BE2C (cell line): ENCODE measurements at places on chromosomes 7 and 10.

- DNase-seq = no peak
These were observed 32.6 kb downstream of the GRID1 start for GRCh38 chr10:86333826-86334487.

- DNase-seq = no peak
These were observed 61.8 kb upstream of the SP4 start for GRCh38 chr7:21365866-21366624.

- no peak for DNase-seq
These were observed 183.1 kb downstream of the CHN2 start for GRCh38 chr7:29377718-29378117.

DNA sequence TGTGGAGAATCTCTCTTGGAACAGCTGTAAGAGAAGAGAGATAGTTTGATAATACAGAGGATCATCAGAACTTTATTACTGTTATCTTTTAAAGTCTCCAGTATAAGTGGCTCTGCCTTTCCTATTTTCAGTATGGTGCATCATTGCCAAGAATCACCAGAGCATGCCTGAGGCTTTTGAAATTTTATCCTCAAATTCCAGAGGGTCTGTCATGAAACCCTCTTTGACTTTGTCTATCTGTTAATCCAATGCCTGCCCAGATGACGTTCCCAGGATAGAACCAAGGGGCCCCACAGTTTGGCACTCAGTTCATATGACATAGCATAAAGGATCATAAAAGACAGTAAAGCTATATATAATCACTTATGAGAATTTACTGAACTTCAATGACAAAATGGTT lies 35.3 kb upstream of the SEMA3C start:
- DNase-seq = no peak

DNA sequence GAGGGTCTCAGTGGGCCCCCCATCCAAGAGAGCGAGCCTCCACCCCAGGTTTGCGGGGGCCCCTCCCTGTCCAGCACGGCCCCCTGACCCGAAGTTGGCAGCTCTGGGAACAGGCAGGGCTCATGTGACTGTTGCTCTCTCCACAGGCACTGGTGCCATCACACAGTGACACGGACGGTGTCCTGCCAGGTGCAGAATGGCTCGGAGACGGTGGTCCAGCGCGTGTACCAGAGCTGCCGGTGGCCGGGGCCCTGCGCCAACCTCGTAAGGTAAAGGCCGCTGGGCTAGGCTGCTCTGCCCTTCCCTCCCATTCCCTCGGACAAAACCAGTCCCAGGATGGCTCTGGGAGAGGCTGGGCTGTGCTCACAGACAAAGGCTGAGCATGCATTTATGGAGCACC lies 57.2 kb downstream of the COL26A1 start:
- no peak for DNase-seq

- no peak for DNase-seq
These were observed 18.0 kb downstream of the CDCA7L start for GRCh38 chr7:21927693-21928092.

- no peak for DNase-seq
These were observed 7.6 kb upstream of the TMEM248 start for GRCh38 chr7:66913118-66914037.

GRCh38 chr7:66640802-66641525 lies 12.3 kb downstream of the KCTD7 start:
- no peak for DNase-seq

GRCh38 chr7:99143521-99143852 lies 421 bp downstream of the SMURF1 start:
- no peak for DNase-seq

DNA sequence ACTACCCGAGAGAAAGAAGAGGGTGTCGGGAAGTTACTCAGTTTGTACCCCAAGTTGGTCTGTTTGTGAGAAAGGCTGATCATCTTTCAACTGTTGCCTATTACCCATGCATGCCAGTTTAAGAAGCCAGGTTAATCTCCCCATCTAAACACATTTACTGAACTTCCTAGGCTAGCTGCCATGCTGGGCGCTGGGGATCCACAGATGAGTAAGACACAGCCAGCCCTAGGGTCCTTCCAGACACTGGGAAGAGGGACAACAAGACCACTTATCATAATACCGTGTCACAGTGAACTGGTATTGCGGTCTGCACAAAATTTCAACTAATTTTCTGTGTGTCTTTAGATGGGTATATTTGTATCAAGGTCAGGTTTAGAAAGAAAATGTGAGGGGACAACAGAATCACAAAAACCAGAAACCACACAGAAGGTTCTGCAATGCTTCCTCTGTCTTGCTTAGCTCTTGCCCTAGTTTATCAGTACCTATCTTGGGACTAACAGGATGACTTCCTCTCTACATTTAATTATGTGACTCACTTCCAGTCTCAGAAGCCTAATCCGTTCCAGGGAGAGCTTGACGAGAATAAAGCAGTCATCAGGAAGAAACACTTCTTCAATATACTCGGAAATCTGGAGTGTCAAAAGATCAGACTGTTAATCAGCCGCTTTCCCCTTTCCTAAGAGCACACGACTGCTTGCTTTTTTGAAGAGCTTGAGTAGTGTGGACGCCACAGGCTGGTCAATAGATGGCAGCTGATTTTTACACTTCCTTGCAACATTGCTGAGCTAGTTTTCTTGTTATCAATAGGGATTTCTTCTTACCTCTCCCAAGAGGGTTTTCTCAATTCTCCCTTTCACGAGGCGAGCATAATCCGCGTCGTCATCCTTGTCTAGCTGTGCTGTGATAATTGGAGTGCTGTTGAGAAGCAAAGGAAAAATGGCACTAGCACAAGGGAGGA lies 45.7 kb downstream of the POLR3A start:
- DNase-seq = peak; percentile 15

GRCh38 chr7:5685205-5685604 lies 96.3 kb downstream of the RNF216 start:
- DNase-seq = no peak

DNA sequence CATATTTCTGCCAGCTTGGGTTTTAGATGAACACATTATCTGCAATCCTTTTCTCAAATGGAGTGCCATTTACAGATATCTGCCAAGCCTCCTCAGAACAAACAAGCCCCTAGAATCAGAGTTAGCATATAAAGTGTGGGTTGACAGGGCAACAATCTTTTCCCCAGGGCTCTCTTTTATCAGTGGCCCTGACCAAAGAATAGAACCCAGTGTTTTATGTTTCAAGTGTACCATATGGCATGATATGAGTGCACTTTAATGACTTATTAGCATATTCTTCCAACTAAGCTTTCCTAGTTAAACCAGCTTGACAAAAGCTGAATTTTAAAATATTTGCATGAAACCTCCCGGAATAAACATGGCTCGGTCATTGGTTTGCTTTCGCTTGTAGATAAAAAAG lies 57.3 kb downstream of the EVX1 start:
- no peak for DNase-seq

- no peak for DNase-seq
These were observed 211.2 kb downstream of the JAZF1 start for GRCh38 chr7:27969346-27969745.

DNA sequence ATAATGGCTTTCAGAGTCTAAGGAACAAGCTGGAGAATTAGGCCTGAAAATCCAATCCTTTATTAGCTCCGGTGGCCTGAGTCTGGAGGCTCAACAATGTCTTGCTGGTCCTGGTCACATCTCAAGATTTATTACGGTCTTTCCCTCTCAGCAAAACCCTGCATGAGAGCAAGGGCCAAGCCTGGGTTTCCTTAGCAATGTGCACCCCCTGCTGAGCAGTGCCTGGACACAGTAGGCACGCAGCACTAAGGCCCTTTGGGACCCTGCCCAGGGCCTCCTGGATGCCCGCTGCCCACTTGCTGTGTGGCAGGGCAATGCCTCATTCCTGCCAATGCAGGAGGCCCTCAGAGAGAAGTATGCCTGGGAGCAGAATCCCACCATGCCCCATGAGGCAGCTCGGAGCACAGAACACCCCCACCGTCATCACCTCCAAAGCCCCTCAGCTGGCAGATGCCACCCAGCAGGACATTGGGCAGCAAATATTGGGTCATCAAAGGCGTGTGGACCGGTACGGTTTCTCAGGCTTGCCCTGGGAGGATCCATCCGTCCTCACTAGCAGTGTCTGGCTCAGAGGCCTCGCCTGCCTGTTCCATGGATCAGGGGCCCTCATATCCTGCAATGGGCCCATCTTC lies 156.4 kb downstream of the OAT start:
- DNase-seq = no peak

DNA sequence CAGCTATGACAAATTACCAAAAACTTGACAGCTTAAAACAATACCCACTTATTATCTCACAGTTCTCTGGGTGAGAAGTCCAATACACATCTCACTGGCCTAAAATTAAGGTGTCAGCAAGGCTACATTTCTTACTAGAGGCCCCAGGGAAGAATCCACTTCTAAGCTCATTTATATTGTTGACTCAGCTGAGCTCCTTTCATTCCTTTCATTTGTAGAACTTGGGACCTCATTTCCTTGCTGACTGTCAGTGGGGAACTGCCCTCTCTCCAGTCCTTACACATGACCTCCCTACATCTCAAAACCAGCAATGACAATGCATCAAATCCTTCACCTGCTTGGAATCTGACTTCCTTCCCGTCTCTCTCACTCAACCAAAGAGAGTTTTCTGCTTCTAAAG lies 240.3 kb downstream of the IPMK start:
- no peak for DNase-seq

DNA sequence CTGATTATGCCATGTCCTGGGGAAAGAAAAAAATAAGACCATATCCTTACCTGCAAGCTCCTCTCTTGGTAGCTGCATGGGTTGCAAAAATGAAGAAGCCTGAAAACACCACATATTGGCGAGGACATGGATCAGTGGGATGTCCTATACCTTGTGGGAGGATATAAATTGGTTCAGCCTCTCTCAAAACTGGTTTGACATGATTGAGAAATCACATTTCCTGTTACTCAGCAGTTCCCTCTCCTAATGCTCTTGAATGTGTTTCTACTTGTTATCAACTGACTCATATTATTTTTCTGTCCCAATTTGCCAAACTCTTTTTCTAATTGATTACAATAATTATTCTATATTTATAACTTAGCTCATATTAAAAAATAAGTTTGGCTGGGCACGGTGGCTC lies 380.2 kb downstream of the EXOC4 start:
- no peak for DNase-seq

- peak; percentile 35 for DNase-seq
These were observed 178.3 kb downstream of the CDCA7L start for GRCh38 chr7:21767300-21767900.

DNA sequence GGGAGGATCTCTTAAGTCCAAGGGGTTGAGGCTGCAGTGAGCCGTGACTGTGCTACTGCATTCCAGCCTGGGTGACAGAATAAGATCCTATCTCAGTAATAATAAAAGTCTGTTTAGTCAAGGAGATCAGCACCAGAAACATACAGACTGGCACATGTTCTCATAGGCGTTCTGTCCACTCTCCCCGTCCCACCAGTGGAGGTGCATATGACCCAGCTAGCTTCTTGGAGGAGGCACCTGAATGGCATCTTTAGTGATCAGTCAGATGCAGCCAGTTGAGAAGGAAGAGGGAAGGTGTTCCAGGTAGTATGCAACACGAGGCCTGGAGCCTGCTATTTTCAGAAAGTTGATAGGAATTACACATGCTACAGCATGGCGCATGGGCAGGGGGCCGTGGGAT lies 45.3 kb upstream of the SVIL start:
- DNase-seq = no peak

GRCh38 chr10:103145860-103146466 lies 47.1 kb downstream of the NT5C2 start:
- DNase-seq = peak; percentile 58

DNA sequence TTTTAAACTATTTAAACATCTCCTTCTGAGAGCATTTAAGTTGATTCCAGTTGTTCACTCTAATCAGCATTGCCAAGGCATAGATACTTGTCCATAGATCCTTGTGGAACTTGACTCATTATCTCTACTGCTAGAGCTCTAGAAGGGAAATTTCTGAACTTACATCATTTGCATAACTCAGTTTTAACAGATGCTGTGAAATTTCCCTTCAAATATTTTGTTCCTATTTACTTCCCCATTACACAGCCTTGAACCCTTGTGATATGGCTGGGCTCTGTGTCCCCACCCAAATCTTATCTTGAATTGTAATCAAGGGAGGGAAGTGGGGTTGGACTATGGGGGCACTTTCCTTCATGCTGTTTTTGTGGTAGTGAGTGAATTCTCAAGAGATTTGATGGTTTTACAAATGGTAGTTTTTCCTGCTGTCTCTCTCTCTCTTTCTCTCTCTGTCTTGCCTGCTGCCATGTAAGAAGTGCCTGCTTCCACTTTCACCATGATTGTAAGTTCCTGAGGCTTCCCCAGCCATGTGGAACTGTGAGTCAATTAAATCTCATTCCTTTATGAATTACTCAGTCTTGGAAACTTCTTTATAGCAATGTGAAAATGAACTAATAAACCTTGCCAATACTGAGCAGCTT lies 25.4 kb downstream of the INSIG1 start:
- no peak for DNase-seq

DNA sequence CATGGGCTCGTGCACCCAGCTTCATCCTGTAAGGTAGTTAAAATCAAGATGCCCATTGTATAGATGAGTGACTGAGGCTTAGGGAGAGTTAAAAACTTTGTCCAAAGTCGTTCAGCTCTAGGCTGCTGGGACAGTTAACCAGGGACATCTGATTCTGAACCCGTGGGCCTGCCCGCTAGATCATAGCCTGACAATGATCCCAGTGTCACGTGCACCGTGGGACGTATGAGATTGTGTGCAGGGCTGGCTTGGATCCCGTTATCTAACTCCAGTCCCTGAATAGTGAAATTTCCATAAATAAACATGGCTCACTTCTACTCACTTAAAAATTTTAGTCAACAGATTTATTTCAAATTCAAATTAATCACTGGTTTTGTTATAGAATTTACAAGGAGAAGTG lies 24.9 kb downstream of the C10orf120 start:
- DNase-seq = no peak

GRCh38 chr7:117250801-117251200 lies 72.1 kb downstream of the WNT2 start:
- no peak for DNase-seq

GRCh38 chr10:1673568-1674345 lies 63.6 kb downstream of the ADARB2 start:
- no peak for DNase-seq

GRCh38 chr10:21493784-21494183 lies 31.7 kb downstream of the SKIDA1 start:
- DNase-seq = no peak

- no peak for DNase-seq
These were observed 6.8 kb upstream of the NOM1 start for GRCh38 chr7:156942708-156943090.

DNA sequence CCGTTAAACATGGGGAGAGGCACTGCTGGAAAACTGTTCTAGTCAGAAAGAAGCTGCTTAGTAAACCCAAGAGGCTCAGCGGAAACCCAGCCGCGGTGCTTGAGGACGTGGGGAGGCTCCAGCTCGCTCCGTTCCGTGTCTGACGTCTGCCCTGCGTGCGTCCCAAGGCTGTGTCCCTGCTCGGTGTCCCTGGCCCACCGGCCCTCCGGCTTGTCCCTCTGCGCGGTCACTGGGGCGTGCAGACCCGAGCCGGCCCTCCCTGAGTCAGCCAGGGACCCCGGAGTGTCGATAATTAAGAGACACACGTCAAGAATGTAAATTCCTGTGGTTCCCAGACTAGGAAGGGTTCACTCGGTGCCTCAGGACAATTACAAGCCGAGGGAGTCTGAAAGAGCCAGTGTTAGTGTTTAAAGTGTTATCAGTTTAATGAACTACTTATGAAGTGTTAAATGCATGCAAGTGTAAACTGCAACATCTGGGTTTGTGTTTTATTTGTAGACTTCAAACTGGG lies 98.9 kb downstream of the WDR11 start:
- no peak for DNase-seq
